ENCODE measurements at places on chromosomes 16 and 17.
A peak's percentile ranks its signal among the peaks of the same experiment; 100 is the strongest.

- no peak for DNase-seq
These were observed 27.0 kb downstream of the NPTX1 start for GRCh38 chr17:80449194-80449929.

GRCh38 chr16:21277927-21278706 lies at the start of gene CRYM:
Gene CRYM, minus strand, starts transcription at chr16:21278290. Its CDS starts 39 bp downstream, at chr16:21278251.
- DNase-seq = peak; percentile 80

DNA sequence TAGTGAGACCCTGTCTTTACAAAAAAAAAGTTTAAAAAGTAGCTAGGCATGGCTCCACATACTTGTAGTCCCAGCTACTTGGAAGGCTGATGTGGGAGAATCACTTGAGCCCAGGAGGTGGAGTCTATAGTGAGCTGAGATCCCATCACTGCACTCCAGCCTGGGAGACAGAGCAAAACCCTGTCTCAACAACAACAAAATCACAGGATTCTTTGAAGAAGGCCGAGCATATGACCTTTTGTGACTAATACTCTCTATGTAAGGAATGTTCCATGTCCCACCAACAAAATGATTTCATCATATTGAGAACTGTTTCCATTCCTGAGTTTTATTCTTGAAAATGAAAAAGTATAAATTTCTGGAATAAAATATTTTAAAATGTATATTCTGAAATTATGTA lies 58.9 kb upstream of the EFCAB3 start:
- DNase-seq = no peak

GRCh38 chr16:89048871-89049422 lies 44.7 kb upstream of the ACSF3 start:
- DNase-seq = no peak

DNA sequence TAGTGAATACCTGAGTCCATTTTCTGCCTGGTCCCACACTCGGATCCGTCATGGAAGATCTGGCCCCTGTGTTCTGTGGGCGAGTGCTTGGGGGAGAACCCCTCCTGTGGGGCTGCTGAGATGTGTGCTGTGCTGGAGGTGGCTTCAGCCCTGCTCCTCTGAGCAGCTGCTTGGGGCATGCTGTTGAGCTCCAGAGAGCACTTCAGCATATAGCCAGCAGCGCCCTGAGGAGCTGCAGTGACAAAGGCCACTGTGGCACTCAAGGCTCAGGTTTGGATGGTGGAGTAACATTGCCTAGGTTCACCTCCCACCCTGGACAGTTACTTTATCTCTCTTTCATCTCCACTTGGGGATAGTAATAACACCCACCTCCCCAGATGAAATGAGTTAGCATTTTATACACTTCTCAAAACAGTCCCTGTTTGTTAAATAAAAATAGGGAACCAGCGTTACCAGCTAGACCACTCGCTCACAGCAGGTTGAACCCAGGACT lies 75.3 kb downstream of the KSR1 start:
- no peak for DNase-seq

- DNase-seq = peak; percentile 46
These were observed 47.0 kb downstream of the CCDC182 start for GRCh38 chr17:57697891-57698711.

GRCh38 chr17:39772415-39772814 lies 34.7 kb downstream of the GRB7 start:
- DNase-seq = no peak

- DNase-seq = no peak
These were observed 41.5 kb upstream of the CBFA2T3 start for GRCh38 chr16:89018282-89019158.

DNA sequence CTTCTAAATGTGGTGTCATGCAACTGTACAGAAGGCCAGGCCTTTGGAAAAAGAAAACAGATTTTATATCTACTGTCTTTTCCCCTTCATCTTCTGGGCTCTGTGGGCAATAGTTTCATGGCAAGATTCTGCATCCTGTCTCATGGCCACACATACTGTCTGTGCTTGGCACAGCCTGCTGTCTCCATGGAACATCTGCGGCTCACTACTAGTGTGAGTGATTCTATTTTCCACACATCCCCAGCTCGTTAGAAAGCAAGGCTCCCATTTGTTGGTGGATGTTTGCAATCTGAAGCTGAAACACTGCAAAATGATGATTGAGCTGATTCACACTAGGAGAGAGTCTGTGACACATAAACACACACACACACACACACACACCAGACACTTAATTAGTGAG lies 32.4 kb downstream of the CACNG3 start:
- no peak for DNase-seq

- DNase-seq = no peak
These were observed 22.2 kb upstream of the GGA2 start for GRCh38 chr16:23532448-23532847.

- DNase-seq = no peak
These were observed 8.6 kb downstream of the ZNF750 start for GRCh38 chr17:82831041-82831817.

- no peak for DNase-seq
These were observed 173.0 kb downstream of the KATNIP start for GRCh38 chr16:27722892-27723450.

DNA sequence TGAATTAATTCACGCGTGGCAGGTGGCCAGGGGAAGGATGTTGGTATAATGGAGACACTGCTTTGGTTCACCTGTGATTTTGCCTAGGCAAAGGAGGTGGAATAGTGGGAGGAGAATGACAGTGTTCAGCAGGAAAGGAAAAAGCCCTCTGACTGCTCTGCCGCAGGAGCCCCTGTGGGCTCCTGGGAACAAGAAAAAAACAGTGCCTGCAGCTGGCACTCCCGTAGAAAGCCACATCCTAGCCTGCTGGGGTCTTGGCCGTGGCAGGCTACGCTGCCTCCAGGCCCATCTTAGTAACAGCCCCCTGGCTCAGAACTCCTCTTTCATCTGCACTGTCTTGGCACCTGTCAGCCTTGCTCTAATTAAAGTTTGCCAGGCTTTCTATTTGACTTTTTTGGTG lies 20.6 kb downstream of the ADORA2B start:
- no peak for DNase-seq

- DNase-seq = no peak
These were observed 16.8 kb downstream of the PIEZO1 start for GRCh38 chr16:88768071-88768783.

DNA sequence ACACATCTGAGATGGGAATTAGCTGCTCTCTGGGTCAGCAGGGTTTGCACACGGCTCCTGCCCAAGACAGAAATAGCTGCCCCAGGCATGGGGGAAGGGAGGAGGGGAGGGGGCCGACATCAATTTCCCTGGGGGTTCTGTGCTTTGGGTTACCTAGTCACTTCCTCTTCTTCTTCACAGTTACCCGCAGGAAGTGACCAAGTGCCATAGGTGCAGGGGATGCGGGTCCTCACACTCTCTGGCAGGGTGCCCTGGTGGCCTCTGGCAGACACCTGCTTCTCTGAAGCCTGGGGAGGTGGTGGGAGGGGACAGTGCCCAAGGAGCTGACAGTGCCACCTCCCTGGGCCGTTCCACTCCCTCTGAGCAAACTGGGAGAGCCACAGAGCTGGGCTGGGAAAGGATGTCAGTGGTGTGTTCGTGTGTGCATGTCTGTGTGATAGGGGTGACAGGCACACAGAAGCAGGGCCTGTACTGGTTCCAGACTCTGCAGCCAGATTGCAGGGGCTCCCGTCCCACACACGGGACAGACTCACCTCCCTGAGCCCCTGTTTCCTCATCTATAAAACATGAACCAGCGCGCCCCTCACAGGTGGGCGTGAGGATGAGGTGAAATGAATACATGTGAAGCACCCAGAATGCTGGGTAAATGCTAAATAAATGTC lies 18.2 kb downstream of the SCN4A start:
- DNase-seq = peak; percentile 66

DNA sequence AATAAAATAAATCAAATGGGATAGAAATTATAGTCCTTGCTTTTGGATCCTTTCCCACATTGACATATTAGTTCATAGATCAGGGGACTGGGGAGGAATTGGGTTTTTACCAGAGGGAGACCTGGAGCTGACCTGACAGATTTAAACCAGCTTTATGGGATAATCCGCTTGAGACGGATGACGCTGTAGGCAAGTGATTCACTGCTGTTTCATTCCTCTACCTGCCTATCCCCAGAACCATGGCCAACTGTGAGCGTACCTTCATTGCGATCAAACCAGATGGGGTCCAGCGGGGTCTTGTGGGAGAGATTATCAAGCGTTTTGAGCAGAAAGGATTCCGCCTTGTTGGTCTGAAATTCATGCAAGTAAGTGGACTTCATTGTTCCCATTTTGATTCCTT lies 2.1 kb downstream of the NME1 start:
- DNase-seq = no peak

DNA sequence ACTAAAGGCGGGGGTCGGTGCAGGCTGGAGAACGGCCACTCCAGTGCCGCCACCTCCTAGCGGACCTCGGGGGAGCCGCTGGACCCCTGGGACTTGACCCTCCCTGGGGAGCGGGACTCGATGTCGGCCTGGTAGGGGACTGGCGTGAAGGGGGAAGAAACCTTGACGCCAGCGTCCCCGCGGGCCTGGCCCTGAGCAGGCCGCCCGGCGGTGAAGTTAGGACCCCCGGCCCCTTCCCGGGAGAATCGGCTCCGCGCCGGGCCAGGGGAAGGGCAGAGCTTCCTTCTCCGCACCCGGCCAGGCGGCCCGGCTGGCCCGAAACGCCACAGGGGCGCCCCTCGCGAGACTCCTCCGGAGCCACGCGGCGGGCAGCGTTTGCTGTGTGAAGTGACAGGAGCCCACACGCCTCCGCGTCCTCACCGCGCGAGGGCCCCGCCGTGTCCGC lies 389 bp downstream of the DUS1L start:
- no peak for DNase-seq

GRCh38 chr17:4811471-4811870 lies 4.5 kb downstream of the PLD2 start:
- DNase-seq = no peak

DNA sequence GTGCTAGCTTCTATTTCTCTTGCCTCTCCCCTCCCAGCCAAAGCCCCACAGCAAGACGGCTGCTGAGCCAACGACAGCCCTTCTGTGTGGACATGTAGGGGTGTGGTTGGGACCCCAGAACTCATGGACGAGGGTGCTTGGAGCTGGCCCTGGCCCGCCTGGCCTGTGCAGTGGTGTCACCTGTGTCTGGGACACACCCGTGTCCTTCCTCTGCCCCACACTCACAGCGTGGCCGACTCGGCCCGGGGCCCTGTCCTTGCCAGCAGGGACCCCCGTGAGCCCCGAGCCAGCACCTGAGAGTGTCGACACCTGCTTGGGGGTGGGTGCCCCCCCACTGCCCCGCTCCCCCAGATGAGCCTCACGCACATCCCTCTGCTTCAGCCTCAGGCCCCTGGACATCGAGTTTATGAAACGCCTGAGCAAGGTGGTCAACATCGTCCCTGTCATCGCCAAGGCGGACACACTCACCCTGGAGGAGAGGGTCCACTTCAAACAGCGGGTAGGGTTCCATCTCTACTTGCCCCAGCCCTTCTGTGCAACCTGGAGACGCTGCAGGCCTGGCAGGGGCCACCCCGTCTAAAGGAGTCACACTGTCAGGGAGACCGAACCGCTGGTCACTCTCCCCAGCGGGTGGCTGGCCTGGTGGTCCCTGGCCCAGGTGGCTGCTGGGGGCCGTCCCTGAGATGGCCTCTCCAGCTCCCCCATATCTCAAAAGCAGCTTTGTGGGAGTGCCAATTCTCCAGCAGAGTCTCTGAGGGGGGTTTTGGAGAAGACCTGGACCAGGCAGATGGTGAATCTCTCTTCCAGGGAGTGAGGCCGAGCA lies 349.8 kb downstream of the SEC14L1 start:
- no peak for DNase-seq

- no peak for DNase-seq
These were observed 97.9 kb upstream of the ZNF469 start for GRCh38 chr16:88284626-88285513.

- DNase-seq = no peak
These were observed 692.5 kb downstream of the WWOX start for GRCh38 chr16:78791926-78792325.

DNA sequence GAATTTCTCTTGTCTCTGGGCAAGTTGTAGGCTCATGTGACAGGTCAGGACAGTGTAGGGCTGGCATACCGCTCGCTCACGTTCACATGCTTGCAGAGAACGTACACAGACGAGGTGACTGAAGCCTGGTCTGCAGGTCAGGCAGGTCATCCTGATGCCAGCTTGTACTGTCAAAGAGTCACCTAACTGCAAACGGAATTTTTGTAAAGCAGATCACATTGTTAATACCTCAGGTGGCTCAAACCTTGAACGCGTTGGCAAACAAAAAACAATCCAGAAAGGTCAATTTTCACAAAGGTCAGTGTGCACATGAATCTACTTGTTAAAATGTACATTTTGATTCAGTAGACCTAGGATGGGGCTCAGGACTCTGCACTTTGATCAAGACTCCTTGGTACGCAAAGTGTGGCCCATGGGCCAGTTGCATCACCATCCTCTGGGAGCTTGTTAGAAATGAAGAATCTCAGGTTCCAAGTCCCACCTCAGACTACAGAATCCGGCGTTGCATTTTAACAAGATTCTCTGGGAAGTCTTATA lies 28.6 kb downstream of the ANKRD40 start:
- DNase-seq = no peak

DNA sequence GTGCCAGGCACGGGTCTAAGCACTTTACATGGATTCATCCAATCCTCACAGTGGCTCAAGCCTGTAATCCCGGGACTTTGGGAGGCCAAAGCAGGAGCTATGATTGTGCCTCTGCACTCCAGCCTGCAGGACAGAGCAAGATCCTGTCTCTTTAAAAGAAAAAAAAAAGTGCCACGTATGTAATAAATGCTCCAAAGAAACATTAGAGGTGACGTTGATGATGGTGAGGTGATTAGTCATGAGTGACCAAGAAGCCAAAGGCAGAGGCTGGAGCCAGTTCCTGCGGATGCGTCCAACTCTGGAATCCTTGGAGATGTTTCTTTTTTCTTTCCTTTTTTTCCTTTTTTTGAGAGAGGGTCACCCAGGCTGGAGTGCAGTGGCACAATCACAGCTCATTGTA lies 59.4 kb upstream of the SIAH1 start:
- DNase-seq = no peak

- DNase-seq = no peak
These were observed 8.9 kb upstream of the WSCD1 start for GRCh38 chr17:6061290-6061689.

DNA sequence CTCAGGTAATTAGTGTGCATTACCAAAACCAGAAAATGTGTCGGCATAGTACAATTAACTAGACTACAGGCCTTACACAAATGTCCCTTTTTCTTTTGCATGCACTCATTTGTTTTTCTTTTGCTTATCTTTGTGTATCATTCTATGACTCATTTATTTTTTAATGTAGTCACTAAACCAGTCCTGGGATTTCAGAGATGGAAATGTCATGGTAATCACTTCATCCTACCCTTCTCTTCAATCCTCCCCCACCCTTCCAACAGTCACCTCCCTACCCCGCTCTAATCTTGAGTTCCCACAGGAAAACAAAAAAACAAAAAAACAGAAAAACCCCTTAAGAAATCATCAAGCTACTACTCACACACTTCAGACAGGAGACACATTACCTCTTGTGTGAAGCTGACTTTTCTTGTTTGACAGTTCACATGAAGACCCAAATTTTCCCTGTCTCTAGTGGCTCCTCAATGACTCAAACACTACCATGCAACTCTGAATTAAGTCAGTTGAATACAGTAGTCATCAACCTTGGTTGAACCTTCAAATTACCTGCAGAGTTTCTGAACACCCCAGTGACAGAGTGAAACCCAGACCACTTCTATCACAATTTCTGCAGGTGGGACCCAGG lies 242.4 kb upstream of the SALL1 start:
- no peak for DNase-seq
